ENCODE measurements at places on chromosomes 2 and 18. TPM values are rescaled to one million over a fixed set of nuclear protein-coding genes. Genes with fewer than 3 reads are reported as not detected.

Gene MAL
- not detected for total RNA-seq

Gene CCDC121
- total RNA-seq, result 1.2 TPM

Gene ANKRD44
- 4.4 TPM for total RNA-seq

Gene SULT1C2
- under 0.01 TPM for total RNA-seq

Gene ASIC4
- not detected for total RNA-seq

Gene RRM2
- 71.6 TPM for total RNA-seq

Gene KRTCAP3
- not detected for total RNA-seq

Gene SLC23A3
- 0.73 TPM for total RNA-seq

Gene NCKAP5
- 0.37 TPM for total RNA-seq

Gene PKDCC
- total RNA-seq, result 26.5 TPM

Gene UGT1A8
- total RNA-seq, result not detected

Gene AKAIN1
- not detected for total RNA-seq

Gene ZFAND2B
- total RNA-seq, result 21.3 TPM
